Small intestine (tissue), 16 donors: ENCODE measurements at places on chromosomes 11 and 22.

GRCh38 chr11:120023120-120023519, 114.8 kb downstream of the TRIM29 start:
- H3K4me1 ChIP-seq: no peaks in the 10 kb centered on the region
- H3K27ac ChIP-seq: no peak overlapping the region
- DNase-seq: no peak
- H3K27me3 ChIP-seq: peaks cover 16% of the 10 kb centered on the region
- H3K36me3 ChIP-seq: no peaks in the 10 kb centered on the region

GRCh38 chr11:12094872-12095800, 15.3 kb upstream of the MICAL2 start:
- H3K4me1 ChIP-seq: peaks cover 5% of the 10 kb centered on the region
- H3K27me3 ChIP-seq: no peaks in the 10 kb centered on the region
- no peaks in the 10 kb centered on the region for H3K36me3 ChIP-seq
- H3K27ac ChIP-seq: peak overlapping the region; percentile 26
- peak; percentile 83 for DNase-seq

- H3K4me3 ChIP-seq: no peak overlapping the region
- no peak overlapping the region for H3K27ac ChIP-seq
- no peaks in the 10 kb centered on the region for H3K4me1 ChIP-seq
- no peaks in the 10 kb centered on the region for H3K36me3 ChIP-seq
- H3K27me3 ChIP-seq: no peaks in the 10 kb centered on the region
- no peak for DNase-seq
Measured at GRCh38 chr11:122232985-122233384, 117.0 kb upstream of the BLID start.

DNA sequence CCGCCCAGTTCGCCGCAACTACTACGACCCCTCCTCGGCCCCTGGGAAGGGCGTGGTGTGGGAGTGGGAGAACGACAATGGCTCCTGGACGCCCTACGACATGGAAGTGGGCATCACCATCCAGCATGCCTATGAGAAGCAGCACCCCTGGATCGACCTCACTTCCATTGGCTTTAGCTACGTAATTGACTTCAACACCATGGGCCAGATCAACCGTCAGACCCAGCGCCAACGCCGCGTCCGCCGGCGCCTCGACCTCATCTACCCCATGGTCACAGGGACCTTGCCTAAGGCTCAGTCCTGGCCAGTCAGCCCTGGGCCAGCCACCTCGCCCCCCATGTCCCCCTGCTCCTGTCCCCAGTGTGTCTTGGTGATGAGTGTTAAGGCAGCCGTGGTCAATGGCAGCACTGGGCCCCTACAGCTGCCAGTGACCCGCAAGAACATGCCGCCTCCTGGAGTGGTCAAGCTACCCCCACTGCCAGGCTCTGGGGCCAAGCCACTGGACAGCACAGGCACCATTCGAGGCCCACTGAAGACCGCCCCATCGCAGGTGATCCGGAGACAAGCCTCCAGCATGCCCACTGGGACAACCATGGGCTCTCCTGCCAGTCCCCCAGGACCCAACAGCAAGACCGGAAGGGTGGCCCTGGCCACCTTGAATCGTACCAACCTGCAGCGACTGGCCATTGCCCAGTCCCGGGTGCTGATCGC, 10.0 kb downstream of the DTX4 start:
- H3K4me1 ChIP-seq: peaks cover 59% of the 10 kb centered on the region
- no peak overlapping the region for H3K4me3 ChIP-seq
- H3K27me3 ChIP-seq: no peaks in the 10 kb centered on the region
- no peak overlapping the region for H3K27ac ChIP-seq

- no peak overlapping the region for H3K27ac ChIP-seq
- no peaks in the 10 kb centered on the region for H3K36me3 ChIP-seq
- no peaks in the 10 kb centered on the region for H3K27me3 ChIP-seq
- no peaks in the 10 kb centered on the region for H3K4me1 ChIP-seq
- no peak overlapping the region for H3K4me3 ChIP-seq
Measured at GRCh38 chr11:114607753-114608459, 12.3 kb upstream of the NXPE4 start.

- H3K27ac ChIP-seq: no peak overlapping the region
- H3K4me3 ChIP-seq: no peak overlapping the region
Measured at GRCh38 chr22:32005453-32005852, 37.6 kb upstream of the SLC5A1 start.

- H3K4me3 ChIP-seq: no peak overlapping the region
- no peak for DNase-seq
- no peaks in the 10 kb centered on the region for H3K27me3 ChIP-seq
- no peaks in the 10 kb centered on the region for H3K36me3 ChIP-seq
Measured at GRCh38 chr22:19606332-19607191, 82.4 kb upstream of the CLDN5 start.

DNA sequence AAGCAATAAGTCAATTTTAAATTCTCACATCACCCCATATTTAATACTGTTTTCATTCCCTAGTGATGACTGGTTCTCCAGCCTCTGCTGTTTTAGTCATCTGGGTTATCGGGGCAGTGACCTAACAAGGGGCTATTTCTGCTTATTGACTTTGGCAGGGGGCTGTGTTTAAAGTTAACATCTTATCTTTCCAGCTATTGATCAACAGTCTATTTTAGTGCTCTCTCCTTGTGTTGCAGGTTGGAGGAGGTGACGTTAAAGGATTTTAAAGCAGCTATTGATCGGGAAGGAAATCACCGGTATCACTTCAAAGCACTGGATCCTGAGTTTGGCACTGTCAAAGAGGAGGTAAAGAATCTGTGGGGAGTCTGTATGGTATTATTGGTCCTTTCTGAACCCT, 7.7 kb upstream of the DLAT start:
- no peak for DNase-seq
- H3K27ac ChIP-seq: peak overlapping the region; percentile 75
- H3K4me3 ChIP-seq: no peak overlapping the region
- H3K27me3 ChIP-seq: no peaks in the 10 kb centered on the region
- H3K4me1 ChIP-seq: peaks cover 13% of the 10 kb centered on the region

DNA sequence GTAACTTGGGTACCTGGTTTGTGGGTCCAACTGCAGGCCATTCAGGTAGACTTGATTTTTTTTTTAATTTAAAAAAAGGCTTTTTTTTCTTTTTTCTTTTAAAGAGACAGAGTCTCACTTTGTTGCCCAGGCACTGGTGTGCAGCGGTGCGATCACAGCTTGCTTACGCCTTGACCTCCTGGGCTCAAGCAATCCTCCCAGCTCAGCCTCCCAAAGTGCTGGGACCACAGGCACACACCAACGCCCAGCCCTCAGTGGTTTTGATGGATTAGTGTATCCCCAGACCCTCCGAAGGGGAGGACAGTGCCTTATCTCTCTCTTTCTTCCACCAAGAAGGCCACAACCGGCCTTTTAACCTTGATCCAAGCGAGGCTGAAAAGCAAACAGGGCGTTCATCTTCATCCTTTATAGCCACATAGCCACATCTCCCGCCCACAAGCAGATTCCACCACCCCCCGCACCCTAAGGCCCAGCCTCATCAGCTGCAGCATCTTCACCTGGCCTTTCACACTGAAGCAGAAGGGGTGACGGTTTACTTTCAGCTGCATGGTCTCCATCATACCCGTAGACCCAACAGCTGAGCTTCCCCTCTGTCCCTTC, 17.6 kb upstream of the COMT start:
- no peak overlapping the region for H3K4me3 ChIP-seq
- no peaks in the 10 kb centered on the region for H3K27me3 ChIP-seq
- no peak overlapping the region for H3K27ac ChIP-seq
- no peaks in the 10 kb centered on the region for H3K4me1 ChIP-seq
- no peak for DNase-seq

DNA sequence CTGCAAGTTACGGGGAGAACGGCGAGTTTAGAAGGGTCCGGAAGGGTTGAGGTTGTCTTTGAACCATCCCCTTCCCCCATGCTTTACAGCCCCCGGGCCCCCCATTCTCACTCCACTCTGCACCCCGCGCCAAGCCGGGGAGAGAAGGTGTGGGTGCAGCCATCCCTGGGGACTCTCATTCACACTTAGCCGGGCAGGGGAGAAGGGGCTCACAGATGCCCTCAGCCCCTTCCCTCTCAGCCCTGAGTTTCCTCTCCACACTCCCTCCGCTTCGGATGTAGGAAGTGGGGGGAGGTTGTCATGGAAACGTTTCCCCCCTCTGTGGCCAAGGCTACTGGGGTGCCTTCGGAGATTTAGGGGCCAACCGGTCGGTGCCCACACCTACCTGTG, 334 bp downstream of the CADM1 start:
- peak overlapping the region; percentile 24 for H3K27ac ChIP-seq
- H3K36me3 ChIP-seq: no peaks in the 10 kb centered on the region
- peak overlapping the region; percentile 63 for H3K4me3 ChIP-seq

- DNase-seq: no peak
- no peaks in the 10 kb centered on the region for H3K27me3 ChIP-seq
- H3K4me1 ChIP-seq: peaks cover 8% of the 10 kb centered on the region
- H3K4me3 ChIP-seq: no peak overlapping the region
- no peaks in the 10 kb centered on the region for H3K36me3 ChIP-seq
Measured at GRCh38 chr22:35638410-35638809, 9.8 kb upstream of the APOL6 start.

DNA sequence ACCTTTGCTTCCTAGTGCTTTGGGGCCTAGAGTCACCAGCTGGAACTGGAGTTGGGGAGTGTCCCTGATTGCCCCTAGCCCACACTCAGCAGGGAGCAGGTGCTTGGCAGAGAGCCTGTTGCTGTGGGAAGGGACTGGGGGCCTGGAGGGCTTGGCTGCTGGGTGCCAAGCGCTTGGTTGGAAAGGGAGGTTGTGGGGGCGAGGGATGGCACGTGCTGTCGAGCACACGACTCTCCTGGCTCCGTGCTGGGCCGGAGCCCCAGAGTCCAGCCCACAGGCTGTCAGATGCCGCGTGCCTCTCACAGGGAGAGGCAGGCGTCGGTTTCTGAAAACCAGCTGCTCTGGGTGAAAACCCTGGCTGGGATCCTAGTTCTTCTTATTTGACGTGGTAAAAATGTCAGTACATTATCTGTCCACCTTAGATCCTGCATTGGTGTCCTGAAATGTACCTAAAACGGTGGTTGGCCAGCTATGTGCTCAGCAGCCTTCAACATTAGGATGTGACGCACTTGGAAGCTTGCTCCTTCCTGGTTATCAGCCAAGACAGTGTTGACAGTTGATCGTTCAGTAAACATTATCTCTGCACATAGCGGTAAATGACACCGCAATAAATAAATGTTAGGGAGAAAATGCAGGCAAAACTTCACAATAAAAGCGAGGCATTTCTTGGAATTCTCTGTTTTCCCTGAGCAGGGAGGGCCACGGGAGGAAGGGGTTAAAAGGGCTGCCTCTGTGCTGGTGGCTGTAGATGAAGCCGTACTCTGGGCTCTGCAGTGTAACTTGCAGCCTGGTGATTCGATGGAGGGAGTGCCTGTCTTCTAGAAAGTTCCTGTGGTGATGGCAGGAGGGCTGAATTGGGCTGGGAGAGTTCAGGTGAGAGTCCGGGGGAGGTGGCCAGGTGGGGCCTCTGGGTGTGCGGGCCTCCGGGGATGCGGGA, 29.2 kb downstream of the GRAMD4 start:
- DNase-seq: peak; percentile 63
- peaks cover 68% of the 10 kb centered on the region for H3K4me1 ChIP-seq
- no peak overlapping the region for H3K4me3 ChIP-seq
- peaks cover 64% of the 10 kb centered on the region for H3K36me3 ChIP-seq
- no peaks in the 10 kb centered on the region for H3K27me3 ChIP-seq

DNA sequence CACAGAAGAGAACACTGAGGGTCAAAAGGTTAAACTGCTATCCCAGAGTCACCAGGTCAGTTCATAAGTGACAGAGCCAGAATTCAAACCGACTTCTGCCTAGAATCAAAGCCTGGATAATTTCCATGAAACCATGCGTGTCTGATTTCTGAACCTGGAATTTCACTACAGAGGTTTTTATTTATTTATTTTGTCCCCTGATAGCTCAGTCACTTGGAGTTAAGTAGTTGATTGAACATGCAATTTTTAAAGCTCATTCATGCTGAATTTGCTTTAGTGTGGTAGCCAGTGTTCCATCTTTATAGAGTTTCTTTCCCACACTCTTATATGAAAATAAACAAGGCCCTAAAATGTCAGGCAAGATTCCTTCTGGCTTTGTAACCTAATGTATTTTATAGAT, 93.2 kb downstream of the NAV2 start:
- H3K4me3 ChIP-seq: no peak overlapping the region
- no peaks in the 10 kb centered on the region for H3K36me3 ChIP-seq
- H3K4me1 ChIP-seq: peaks cover 7% of the 10 kb centered on the region
- H3K27ac ChIP-seq: no peak overlapping the region

DNA sequence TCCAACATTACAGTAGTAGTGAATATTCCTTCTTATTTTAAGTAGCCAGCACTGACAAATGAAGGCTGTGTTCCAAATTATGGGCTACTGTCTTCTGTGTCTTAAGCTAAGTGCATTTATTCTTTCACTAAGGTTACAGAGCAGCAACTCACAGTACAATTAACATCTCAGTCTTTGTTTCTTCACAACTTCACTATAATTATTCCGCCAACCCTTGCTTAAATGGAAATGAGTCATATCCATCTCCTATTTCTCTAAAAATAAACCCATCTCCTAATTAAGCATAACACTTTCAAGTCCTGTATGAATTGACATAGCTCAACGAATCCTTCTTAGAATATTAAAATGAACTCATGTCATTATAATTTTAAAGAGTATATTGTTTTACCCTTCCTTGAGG, 6.7 kb downstream of the ETS1 start:
- no peak for DNase-seq
- peaks cover 11% of the 10 kb centered on the region for H3K4me1 ChIP-seq
- no peak overlapping the region for H3K4me3 ChIP-seq
- peaks cover 17% of the 10 kb centered on the region for H3K27me3 ChIP-seq

DNA sequence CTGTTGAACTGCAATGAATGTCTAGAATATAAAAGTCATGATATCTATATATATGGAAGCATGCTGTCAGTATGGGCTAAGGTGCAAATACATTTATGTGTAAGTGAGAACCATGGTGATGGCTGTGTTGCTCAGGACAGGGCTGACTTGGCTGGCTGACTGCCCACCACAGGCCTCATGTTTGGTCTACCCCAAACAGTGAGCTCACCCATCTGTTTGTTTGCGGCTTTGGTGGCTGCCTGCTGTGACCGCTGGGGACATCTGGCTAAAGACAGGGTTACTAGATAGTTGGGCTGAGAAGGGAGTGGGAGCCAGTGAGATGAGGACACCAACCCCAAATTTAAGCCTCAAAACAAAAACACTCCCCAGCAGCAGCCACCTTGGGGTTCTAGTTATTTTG, 6.3 kb downstream of the CD44 start:
- DNase-seq: no peak
- H3K36me3 ChIP-seq: no peaks in the 10 kb centered on the region
- H3K4me3 ChIP-seq: no peak overlapping the region
- H3K27me3 ChIP-seq: no peaks in the 10 kb centered on the region
- H3K4me1 ChIP-seq: no peaks in the 10 kb centered on the region

DNA sequence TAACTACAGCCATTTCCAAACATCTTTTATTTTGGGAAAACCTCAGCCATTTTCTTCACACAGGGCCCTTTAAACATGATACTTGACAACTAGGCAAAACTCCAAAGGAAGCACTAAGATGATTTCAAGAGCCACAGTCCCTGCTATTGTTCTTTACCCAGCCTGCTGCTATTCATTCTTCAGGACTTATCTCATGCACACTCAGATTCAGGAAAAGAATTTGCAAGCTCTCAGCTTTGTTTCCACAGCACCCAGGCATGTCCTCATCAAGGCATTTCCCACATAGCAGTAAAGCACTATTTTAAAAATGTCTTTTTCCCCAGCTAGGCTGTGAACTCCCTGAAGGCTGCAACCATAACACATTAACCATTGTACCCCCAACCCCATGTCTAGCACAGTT, 609.3 kb upstream of the CCDC90B start:
- H3K4me1 ChIP-seq: no peaks in the 10 kb centered on the region
- H3K27ac ChIP-seq: no peak overlapping the region
- DNase-seq: no peak
- H3K36me3 ChIP-seq: no peaks in the 10 kb centered on the region
- no peak overlapping the region for H3K4me3 ChIP-seq
